ENCODE measurements at places on chromosomes 13 and 19.

DNA sequence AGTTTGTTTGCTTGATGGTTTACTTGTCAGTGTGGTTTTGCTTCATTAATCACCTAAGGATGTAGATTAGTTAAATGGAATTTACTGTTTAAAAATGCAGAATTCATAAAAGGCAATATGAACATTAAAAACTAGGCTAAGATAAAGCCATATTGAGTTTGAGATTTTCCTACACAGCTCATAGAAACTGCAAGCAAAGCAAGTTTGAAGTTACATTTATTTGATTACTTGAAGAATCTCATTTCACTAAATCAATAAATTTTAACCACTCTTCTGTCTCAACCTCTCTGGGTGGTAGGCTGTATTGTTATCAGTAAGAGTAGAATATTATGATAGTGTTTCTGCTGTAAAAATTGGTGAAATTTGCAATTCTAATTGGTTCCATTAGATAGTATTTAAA lies 1180.7 kb upstream of the SLC10A2 start:
- no peak for DNase-seq

- DNase-seq, result no peak
Measured at GRCh38 chr13:27600711-27601110, 19.6 kb downstream of the LNX2 start.

GRCh38 chr13:112448621-112449544 lies 72.7 kb downstream of the SPACA7 start:
- DNase-seq, result no peak

DNA sequence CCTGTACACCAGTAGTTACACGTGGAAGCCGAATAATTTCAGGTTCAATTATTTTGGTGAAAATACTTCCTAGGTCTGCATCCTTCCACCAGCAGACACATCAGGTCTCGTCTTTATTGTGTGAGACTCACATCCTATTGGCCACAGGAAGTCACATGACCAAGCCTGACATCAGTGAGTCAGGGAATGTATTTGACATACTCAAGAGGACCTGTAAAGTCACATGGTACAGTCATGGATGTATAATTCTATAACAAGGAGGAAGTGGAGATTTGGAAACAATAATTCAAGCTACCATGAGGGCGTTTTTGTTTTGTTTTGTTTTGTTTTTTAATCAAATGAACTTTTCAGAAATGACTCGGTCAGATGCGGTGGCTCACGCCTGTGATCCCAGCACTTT lies 9.3 kb upstream of the HIF3A start:
- DNase-seq, result no peak

GRCh38 chr13:58721273-58721672 lies 1089.7 kb downstream of the PCDH17 start:
- no peak for DNase-seq

- peak; percentile 69 for DNase-seq
Measured at GRCh38 chr19:35013041-35013819, 13.1 kb downstream of the GRAMD1A start.

GRCh38 chr19:19570571-19570970 lies 32.5 kb downstream of the CILP2 start:
- DNase-seq, result no peak

GRCh38 chr13:31903111-31903815 lies 128.3 kb upstream of the FRY start:
- no peak for DNase-seq

DNA sequence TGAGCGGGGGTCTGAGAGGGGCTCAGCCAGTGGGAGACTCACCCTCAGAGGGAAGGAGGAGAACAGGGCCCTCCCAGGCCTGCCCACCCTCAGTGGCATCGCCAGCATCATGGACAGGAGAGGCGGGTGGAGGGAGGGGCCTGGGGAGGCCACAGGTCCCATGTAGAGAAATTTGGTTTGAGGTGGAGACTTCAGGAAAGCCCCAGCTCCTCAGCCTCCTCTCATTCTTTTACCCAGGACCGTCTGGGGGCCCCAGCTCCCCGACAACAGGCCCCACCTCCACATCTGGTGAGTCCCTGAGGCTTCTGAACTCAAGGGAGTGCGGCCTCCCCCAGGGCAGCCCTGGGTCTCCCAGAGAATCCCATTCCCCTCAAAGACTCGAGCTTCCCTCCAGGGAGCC lies 3.1 kb downstream of the LILRB1 start:
- DNase-seq, result no peak

GRCh38 chr13:41700790-41701310 lies 243.5 kb downstream of the RGCC start:
- peak; percentile 84 for DNase-seq

Measured in umbilical cord (tissue), 2 donors.